ELF-1 (cell line): ENCODE measurements at places on chromosomes 5 and 9.
A peak's percentile ranks its signal among the peaks of the same experiment; 100 is the strongest.

DNA sequence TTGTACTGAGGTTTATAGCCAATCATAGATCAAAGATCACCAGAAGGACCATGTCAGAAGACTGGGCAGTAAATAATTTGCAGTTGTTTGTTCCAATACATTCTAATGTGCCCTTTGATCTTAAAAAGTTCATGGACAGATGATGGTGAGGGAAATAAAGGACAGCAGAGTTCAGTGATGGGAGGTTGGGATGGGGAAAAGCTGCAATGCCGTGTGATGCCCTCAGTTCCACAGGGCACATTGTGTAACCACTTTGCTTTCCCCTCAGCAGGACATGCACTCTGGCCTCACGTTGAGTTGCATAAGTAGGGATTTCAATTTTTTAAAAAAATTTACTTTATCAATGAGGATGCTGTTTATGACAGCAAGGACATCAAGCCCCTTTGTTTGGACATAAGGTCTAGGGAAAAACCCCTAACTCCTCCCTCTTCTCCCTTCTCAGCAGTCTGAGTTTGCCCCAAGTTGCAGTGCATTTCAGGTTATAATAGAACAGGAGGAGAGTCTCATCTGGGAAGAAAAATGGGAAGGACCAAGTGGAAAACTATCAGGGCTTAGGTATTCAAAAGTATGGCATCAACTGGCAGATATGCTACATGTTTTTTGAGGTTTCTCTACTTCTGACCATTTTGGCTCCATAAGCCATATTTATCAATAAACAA, 83.1 kb upstream of the TMED7 start:
- no peak for DNase-seq

GRCh38 chr5:158643840-158644239, 455.9 kb downstream of the EBF1 start:
- DNase-seq = no peak

GRCh38 chr9:115524453-115525059, 406.6 kb upstream of the TNC start:
- DNase-seq = peak; percentile 74

DNA sequence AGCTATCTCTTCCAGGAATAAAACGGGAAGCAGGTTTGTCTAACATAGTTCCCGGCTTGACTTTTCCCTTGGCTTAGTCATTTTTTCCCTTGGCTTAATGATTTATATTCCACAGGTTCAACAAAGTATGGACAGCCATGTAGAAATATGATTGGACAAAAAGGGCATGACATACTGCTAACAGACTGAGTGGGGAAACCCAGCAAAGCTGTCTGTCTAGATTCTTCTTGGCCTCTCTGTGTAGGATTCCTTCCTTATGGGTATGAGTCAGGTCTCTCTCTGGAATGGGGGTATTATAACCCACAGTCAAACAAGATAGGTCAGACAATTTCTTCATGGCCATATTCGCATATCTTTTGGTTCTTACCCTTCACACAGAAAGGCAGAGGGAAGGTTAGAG, 5.7 kb upstream of the MTAP start:
- DNase-seq = no peak

DNA sequence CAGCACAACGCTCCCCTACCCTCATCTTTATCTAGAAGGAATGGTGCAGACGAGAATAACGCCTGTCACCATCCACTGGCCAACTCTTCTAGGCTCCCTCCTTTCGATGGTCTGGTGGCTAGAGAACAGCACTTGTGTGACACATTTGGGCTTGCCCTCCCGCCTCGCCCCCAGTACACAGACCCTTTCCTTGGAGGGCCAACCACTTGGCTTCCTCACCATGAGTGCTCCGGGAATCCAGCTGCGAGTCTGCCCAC, 1.4 kb downstream of the GNAQ start:
- DNase-seq = peak; percentile 57

DNA sequence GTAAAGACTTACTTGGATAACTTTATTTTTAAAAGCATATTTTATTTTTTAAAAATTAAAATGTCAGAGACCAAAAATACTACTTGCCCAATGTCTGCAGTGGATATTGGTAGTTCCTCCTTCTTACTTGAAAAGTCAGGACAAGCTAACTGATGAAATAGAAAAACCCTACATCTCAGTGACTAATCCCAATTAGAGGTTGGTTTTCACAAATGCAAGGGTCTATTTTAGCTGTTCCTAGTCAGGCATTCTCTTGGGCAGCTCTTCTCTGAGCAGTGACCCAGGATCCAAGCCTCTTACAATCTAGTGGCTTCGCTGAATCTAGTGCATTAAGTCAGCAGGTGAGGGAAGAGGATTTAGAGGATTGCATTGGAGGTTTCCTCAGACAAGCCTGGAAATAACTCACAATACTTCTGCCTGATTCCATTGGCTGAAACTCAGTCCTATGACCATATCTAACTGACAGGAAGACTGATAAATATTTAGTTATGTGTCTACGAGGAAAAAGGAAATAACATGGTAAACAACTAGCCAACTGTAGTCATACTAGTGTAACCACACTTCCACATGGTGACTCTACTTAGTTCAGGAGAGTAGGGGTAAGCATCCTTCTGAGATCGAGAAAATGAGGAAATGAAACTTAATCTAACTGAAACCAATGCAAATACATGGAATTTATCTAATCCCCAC, 34.2 kb upstream of the MIER3 start:
- no peak for DNase-seq

GRCh38 chr5:148909040-148909439, 82.6 kb downstream of the ADRB2 start:
- DNase-seq = no peak

GRCh38 chr5:67281874-67282273, 85.3 kb upstream of the CD180 start:
- no peak for DNase-seq

GRCh38 chr5:68534131-68534940, 318.8 kb downstream of the PIK3R1 start:
- DNase-seq = peak; percentile 44

- DNase-seq = no peak
Measured at GRCh38 chr5:68823301-68823700, 270.5 kb upstream of the SLC30A5 start.

GRCh38 chr5:67643536-67643935, 446.9 kb upstream of the CD180 start:
- DNase-seq = no peak

- DNase-seq = no peak
Measured at GRCh38 chr5:65359981-65360380, 121.7 kb downstream of the ADAMTS6 start.

DNA sequence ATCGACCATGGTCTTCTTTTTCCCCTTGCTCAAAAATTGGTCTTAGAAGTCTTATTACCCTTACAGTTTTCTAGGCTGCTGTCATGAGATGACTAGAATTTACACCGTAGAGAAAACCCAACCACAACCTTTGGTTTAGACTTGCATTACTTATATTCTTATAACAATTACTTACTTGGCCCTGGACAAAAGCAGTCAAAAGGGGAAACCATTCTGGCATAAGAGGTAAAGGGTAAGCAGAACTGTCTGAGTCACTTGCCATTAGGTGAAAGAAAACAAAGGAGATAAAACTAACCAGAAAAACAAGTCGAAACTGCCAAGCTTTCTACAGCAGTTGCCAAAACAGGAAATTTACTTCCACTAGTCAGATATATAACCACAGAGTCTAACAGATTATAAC, 17.9 kb downstream of the TMEM245 start:
- DNase-seq = peak; percentile 29

- peak; percentile 56 for DNase-seq
Measured at GRCh38 chr5:2017540-2018389, 135.0 kb upstream of the IRX4 start.

DNA sequence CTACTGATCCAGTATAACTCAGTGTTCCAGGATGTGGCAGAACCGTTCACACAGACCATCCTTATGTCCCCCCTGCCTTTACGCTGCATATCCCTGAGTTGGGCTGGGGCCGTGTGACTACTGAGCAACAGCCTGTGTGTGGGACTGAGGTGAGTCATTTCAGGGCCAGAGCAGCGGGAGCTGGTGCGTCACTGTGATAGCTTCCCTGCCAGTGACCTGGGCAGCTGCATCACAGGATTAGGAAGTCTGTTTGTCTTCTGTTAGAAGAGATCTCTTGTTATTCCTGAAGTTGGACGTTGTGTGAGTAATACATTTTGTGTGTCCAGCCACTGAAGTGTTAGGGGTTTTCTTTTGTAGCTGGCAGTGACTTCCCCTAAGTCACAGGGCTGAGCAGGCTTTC, 35.6 kb downstream of the TPPP start:
- DNase-seq = no peak

- no peak for DNase-seq
Measured at GRCh38 chr5:98798371-98798770, 24.9 kb downstream of the RGMB start.

GRCh38 chr9:99031319-99031718, 73.6 kb upstream of the TGFBR1 start:
- no peak for DNase-seq

- DNase-seq = peak; percentile 80
Measured at GRCh38 chr9:95857124-95857523, 18.4 kb upstream of the ERCC6L2 start.
